M059J (cell line): ENCODE measurements at places on chromosomes 12 and 14. TPM values are rescaled to one million over a fixed set of nuclear protein-coding genes. Genes with fewer than 3 reads are reported as not detected.

- DNase-seq: peak; percentile 90
Observed at GRCh38 chr12:65999564-66000280, 130.8 kb downstream of the LLPH start.

GRCh38 chr14:103072595-103073366 is 11.2 kb upstream of the LBHD2 start:
- no peak for DNase-seq

The PPHLN1 gene
- 78.5 and 93.1 TPM in 2 replicates for total RNA-seq

DNA sequence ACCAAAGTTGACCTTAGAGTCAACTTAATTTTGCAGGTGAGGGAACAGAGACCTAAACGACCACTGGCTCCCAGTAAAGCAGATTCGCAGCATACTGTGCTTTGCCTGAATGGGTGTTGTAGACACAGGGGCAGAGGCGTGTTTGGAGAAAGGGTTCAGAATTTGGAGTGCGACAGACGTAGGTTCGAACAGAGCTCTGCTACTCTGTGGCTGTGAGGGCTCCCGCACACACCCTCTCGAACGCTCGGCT is 243 bp upstream of the TOMM20L start:
- no peak for DNase-seq

GRCh38 chr12:108804271-108804953 is 53.0 kb downstream of the SSH1 start:
- no peak for DNase-seq

The AGAP2 gene
- 0.07 TPM in 1 of 2 replicates, not detected in the other for total RNA-seq

- DNase-seq: no peak
Observed at GRCh38 chr12:3200032-3200617, 122.9 kb downstream of the TSPAN9 start.

The LBHD2 gene
- not detected in 2 replicates for total RNA-seq

GRCh38 chr14:52852810-52853521 is 61.6 kb upstream of the GNPNAT1 start:
- no peak for DNase-seq

- peak; percentile 65 for DNase-seq
Observed at GRCh38 chr14:77485901-77486678, 12.5 kb downstream of the ISM2 start.

GRCh38 chr12:9868311-9868801 is 798 bp downstream of the CLEC2B start:
- DNase-seq: peak; percentile 25

GRCh38 chr12:33672836-33673577 is 233.4 kb upstream of the SYT10 start:
- DNase-seq: no peak

The ZNF891 gene
- 0.32 and 0.44 TPM in 2 replicates for total RNA-seq

The SELPLG gene
- total RNA-seq: 0.42 and 0.79 TPM in 2 replicates
